ENCODE measurements at places on chromosomes 3 and 15. TPM values are rescaled to one million over a fixed set of nuclear protein-coding genes. Genes with fewer than 3 reads are reported as not detected.
A peak's percentile ranks its signal among the peaks of the same experiment; 100 is the strongest.

GRCh38 chr3:5376761-5377160, 189.3 kb downstream of the EDEM1 start:
- H3K4me1 ChIP-seq = no peaks in the 10 kb centered on the region
- no peaks in the 10 kb centered on the region for H3K36me3 ChIP-seq
- no peaks in the 10 kb centered on the region for H3K27me3 ChIP-seq
- H3K4me3 ChIP-seq = no peak overlapping the region

Gene ACKR2
- 25.2 TPM for total RNA-seq

GRCh38 chr3:129676985-129677384, 70.5 kb upstream of the PLXND1 start:
- no peaks in the 10 kb centered on the region for H3K36me3 ChIP-seq
- no peak overlapping the region for H3K27ac ChIP-seq
- H3K27me3 ChIP-seq = no peaks in the 10 kb centered on the region
- no peak overlapping the region for H3K4me3 ChIP-seq
- no peak for DNase-seq

- H3K27me3 ChIP-seq = no peaks in the 10 kb centered on the region
- peaks cover 4% of the 10 kb centered on the region for H3K4me1 ChIP-seq
- no peak for DNase-seq
- no peaks in the 10 kb centered on the region for H3K36me3 ChIP-seq
- H3K4me3 ChIP-seq = no peak overlapping the region
- H3K27ac ChIP-seq = no peak overlapping the region
These were observed 22.0 kb downstream of the COL6A6 start for GRCh38 chr3:130539005-130539404.

DNA sequence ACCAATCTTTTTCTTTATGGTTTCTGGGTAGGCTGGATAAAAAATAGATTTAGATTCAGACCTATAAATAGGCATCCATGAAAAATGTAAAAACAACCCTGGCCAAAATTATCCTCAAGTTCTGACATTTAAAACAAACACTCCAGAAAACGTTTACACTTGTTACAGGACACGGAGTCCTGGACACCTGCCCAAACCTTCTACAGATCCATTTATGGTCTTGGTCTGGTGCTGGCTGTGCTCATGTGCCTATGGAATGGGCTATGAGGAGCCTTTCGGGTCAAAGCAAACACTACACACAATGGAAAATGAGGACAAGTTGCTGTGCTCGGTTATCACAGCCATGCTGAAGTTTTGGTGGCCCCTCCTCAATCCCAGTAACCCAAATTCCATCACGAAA, 108.1 kb downstream of the PDZRN3 start:
- no peak overlapping the region for H3K4me3 ChIP-seq
- no peak for DNase-seq
- peaks cover 5% of the 10 kb centered on the region for H3K4me1 ChIP-seq
- no peaks in the 10 kb centered on the region for H3K27me3 ChIP-seq
- H3K36me3 ChIP-seq = no peaks in the 10 kb centered on the region

- H3K4me3 ChIP-seq = no peak overlapping the region
- no peaks in the 10 kb centered on the region for H3K36me3 ChIP-seq
- no peak for DNase-seq
- H3K4me1 ChIP-seq = no peaks in the 10 kb centered on the region
These were observed 81.9 kb upstream of the PTX3 start for GRCh38 chr3:157354722-157355121.

Gene HDC
- 1.5 TPM for total RNA-seq

DNA sequence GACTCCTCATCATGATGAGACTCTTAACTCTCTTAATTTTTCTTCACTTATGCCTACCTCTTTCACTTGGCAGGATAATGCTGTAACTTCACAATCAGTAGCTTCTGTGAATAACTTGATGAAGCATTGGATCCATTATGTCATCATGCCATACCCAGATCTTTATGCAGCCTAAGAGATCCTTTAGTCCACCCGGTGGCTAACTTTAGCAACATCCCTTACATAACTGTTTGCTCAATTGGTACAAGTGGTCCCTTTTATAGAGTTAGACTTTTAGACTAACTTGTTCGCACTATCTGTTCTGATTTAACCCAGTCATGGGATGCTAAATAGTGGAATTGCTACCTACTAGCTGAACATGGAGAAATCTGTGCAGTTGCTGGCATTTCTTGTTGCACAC, 184.5 kb downstream of the USP13 start:
- no peaks in the 10 kb centered on the region for H3K36me3 ChIP-seq
- DNase-seq = no peak
- no peak overlapping the region for H3K4me3 ChIP-seq
- H3K27me3 ChIP-seq = no peaks in the 10 kb centered on the region
- H3K4me1 ChIP-seq = peaks cover 11% of the 10 kb centered on the region

DNA sequence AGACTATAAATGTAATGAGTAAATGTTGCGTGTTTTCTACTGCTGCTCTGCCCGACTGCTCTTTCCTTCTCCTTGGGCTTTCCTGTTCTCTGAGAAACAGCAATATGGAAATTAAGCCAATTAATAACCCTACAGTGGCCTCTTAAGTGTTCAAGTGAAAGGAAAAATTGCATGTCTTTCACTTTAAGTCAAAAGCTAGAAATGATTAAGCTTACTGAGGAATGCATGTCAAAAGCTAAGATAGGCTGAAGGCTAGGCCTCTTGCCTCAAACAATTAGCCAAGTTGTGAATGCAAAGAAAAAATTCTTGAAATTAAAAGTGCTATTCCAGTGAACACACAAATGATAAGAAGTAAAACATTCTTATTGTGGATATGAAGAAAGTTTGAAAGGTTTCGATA, 55.0 kb downstream of the ATP2C1 start:
- no peak overlapping the region for H3K4me3 ChIP-seq
- no peaks in the 10 kb centered on the region for H3K36me3 ChIP-seq
- DNase-seq = no peak
- no peak overlapping the region for H3K27ac ChIP-seq
- H3K4me1 ChIP-seq = no peaks in the 10 kb centered on the region
- no peaks in the 10 kb centered on the region for H3K27me3 ChIP-seq

Gene ADAMTS9
- 90.2 TPM for total RNA-seq

DNA sequence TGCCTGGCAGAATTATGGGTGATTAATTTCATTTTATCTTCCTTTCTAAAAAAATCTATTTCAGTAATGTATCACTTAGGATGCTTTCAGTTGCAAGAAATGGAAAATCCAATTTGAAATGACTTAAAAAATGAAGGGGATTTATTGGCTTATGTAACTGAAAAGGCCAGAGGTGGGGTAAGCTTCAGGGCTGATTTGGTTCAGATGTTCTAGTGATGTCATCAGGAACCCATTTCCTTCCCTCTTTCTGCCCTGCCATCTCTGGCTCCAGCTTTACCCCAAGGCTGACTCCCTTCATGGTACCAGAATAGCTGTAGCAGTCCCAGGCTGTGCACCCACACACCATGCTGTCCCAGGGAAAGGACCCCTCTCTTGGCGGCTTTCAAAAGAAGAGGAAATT, 18.5 kb upstream of the REC114 start:
- peaks cover 4% of the 10 kb centered on the region for H3K27me3 ChIP-seq
- H3K36me3 ChIP-seq = no peaks in the 10 kb centered on the region
- H3K4me1 ChIP-seq = no peaks in the 10 kb centered on the region
- DNase-seq = no peak

DNA sequence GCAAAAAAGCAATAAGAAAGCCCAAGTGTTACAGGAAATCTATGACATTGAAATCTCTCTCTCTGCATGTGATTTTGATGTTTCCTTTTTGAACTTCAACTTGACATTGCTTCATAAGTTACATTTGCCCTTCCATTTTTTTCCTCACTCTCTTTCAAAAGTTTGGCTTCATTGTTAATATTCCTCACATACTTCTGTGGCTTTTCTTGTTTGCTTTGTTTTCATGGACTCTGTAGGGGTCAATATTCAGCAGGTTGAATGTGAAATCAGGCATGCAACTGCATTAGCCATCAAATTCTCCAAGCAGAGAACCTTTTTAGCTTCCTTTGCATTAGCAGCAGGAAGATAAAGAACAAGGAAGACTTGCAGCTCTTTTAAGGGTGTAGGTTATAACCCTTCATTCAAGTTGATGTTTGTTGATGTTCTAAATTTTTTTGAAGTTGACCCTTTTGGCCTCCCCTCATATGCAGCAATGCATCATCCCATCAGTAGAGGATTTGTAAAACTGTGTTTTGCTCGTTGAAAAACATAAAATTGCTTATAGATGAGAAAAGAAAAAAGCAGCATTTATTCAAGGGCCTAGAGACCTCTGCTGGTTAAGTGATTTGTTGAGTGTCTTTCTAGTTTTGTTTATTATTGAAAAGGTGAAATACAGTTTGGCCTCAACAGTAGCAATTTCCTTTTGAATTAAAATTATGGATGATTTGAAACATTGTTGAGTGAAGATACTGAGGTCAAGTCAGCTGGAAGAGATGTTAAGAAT, 211.4 kb downstream of the IL5RA start:
- H3K4me3 ChIP-seq = no peak overlapping the region
- no peak overlapping the region for H3K27ac ChIP-seq
- no peaks in the 10 kb centered on the region for H3K27me3 ChIP-seq
- peaks cover 9% of the 10 kb centered on the region for H3K4me1 ChIP-seq
- DNase-seq = no peak

DNA sequence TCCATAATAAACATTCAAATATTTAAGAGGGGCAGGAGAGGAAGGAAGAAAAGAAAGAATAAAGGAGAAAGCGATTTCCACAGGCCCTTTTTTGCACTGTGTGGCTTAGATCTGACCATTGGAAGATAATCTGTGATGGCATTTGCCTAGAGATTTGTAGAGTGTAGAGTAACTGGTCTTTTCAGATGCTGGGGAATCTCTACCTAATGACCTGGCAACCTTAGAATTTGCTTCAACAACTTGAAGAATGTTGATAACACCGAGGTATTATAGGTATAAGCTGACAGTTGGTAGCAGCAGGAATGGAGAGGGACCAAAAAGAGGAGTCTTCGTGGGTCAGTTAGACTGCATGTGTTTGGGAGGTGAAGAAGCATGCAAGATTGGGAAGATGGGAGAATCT, 20.9 kb upstream of the AVEN start:
- no peaks in the 10 kb centered on the region for H3K36me3 ChIP-seq
- H3K4me3 ChIP-seq = no peak overlapping the region
- H3K27ac ChIP-seq = no peak overlapping the region
- no peaks in the 10 kb centered on the region for H3K27me3 ChIP-seq
- H3K4me1 ChIP-seq = no peaks in the 10 kb centered on the region

DNA sequence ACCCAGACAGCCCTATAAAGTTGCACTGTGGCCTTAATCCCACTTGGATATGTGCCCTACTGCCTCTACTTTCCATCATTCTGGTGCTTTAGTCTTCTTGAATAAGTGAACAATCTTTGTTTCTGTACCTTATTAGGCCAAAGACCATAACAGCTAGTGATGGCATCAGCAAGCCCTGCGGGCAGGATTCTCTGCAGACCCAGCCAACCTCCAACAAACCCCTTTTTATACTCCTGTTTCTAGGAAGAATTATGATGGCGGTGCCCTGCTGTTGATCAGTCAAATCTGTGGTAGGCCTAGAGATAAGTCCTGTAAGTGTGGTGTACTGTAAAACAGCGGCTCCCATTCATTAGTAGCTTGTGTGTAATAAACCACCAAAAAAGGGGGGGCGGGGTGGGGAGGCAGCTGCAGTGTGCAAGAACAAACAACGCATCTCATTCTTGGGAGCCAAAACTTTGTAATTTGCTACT, 40.5 kb downstream of the SOX2 start:
- no peak for DNase-seq
- H3K36me3 ChIP-seq = no peaks in the 10 kb centered on the region
- no peaks in the 10 kb centered on the region for H3K27me3 ChIP-seq
- H3K4me3 ChIP-seq = no peak overlapping the region
- H3K27ac ChIP-seq = no peak overlapping the region
- H3K4me1 ChIP-seq = peaks cover 7% of the 10 kb centered on the region

Gene TRPM1
- total RNA-seq = not detected

DNA sequence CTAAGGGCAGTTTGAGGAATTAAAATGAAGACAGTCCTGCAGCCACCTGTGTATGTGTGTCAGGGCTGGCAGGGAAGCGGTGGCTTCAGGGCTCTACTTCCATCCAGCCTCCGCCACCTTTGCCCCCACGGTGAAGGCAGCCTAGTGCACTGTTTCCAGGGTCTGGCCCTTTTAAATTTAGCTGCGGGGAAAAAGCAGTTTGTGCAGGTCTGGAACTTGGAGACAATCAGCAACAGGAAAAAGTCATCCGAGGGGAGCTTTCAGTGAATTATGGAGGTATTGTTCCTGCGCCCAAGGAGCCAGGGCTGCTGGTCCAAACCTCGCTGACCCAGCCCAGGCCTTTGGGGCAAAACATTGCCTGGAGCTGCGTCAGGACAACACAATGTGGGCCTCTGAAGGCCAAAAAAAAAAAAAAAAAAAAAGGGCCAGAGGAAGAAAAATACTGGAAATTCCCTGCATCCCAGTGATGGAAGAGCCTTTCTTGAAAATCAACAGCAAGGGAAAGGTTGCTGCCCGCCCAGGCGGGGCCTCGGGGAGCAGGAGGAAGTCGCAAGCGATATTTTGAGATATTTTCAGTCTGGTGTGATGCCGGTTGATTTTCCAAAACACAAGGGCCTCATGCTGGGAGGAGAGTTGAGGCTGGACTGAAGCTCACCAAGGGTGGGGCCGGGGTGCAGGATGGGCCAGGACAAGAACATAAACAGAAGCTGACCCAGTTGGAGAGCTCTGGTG, 25.5 kb upstream of the FGD5 start:
- peaks cover 22% of the 10 kb centered on the region for H3K4me1 ChIP-seq
- no peak for DNase-seq
- no peaks in the 10 kb centered on the region for H3K36me3 ChIP-seq
- H3K27ac ChIP-seq = peak overlapping the region; percentile 72

DNA sequence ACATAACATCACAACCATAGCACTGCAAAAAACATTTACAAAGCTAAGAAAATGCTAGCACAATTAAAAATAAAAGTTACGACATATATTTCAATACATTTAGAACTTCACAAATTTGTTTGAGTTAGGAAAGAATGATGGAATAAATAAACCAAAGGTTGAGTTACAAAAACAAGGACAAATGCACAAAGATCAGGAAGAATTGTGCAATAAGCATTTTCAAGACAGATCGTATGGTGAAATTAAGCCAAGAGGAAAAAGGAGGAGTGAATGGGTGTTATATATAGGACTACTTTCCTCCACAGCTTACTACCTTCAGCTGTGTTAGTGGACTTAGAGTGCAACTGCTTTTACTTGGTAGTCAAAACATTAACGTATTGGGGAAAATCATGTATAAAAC, 5.9 kb upstream of the CTXN2 start:
- H3K27ac ChIP-seq = no peak overlapping the region
- DNase-seq = no peak
- no peaks in the 10 kb centered on the region for H3K27me3 ChIP-seq
- no peaks in the 10 kb centered on the region for H3K4me1 ChIP-seq

Gene KLHL6
- total RNA-seq = 2.1 TPM

Gene CHRD
- 44.6 TPM for total RNA-seq

DNA sequence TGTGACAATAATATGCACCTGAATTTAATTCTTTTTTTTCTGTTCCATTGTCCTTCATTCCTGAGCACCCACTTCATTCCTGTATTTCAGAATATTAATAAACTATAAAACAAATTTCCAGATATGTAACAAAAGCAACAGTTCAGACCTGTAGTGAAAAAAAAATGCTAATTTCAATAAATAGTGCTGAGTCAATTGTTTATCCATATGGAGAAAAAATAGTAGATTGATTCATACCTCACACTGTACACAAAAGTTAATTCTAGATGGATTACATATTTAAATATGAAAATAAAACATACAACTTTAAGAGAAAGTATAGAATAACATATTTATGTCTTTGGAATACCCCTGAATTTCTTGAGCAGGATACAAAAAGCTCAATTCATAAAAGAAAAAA, 43.9 kb upstream of the KCNH8 start:
- no peaks in the 10 kb centered on the region for H3K36me3 ChIP-seq
- DNase-seq = no peak
- no peaks in the 10 kb centered on the region for H3K4me1 ChIP-seq
- H3K4me3 ChIP-seq = no peak overlapping the region
- H3K27ac ChIP-seq = no peak overlapping the region

GRCh38 chr3:107524841-107525643, 2.3 kb downstream of the BBX start:
- peak overlapping the region; percentile 88 for H3K27ac ChIP-seq
- no peaks in the 10 kb centered on the region for H3K4me1 ChIP-seq
- no peaks in the 10 kb centered on the region for H3K27me3 ChIP-seq
- DNase-seq = peak; percentile 39

Data from tibial nerve (tissue), 4 donors.